ENCODE measurements at places on chromosomes 11 and 22.

DNA sequence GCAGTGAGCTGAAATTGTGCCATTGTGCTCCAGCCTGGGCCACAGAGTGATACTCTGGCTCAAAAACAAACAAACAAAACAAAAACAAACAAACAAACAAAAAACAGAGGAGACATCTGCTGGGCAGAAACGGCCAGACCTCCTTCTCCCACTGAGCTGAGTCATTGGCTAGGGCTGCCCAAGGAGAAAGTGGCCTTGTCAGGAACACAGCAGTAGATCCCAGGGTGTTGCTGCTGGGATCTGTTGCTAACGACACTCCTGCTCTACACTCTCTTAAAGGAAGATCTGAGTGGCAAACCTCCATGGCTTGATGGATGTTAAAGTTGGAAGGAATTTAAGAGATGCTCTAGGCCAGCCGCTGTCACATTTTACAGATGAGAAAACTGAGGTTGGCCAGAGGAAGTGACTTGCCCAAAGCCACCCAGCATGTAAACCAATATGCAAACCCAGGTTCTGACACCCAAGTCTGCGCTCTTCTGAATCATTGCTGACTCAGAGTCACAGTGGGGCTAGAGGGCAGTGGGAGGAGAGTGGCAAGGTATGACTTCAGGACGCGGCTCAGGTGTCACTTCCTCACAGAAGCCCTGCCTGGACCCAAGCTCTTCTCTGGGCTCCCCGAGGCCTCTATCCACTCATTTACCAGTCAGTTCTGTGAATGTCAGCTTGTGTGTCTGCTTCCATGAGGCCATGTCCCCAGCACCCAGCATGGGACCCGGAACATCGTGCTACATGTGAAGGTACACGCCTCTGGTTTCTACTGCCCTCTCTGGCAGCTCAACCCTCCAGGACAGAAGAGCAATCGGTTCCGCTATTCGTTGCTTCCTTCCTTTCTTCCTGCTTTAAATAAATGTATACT lies 11.3 kb upstream of the GDPD5 start:
- DNase-seq: peak; percentile 56

DNA sequence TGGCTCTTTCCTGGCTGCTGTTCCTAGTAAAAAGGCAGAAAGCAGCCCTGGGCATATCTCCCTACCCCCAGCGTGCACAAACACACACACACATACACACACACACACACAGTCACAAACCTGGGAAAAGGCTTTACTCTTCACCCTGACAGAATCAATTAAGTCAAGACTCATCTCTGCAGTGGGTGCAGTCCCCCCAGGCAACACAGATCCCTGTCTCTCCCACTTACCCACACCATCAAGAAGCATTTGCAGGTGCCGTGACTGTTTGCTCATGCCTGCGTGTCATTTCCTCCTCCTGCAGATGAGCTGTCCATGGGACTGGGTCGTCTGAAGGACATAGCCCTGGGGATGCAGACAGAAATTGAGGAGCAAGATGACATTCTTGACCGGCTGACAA lies 28.6 kb downstream of the SNAP29 start:
- no peak for DNase-seq

- peak; percentile 61 for DNase-seq
Measured at GRCh38 chr11:113651023-113651422, 55.1 kb downstream of the TMPRSS5 start.

- DNase-seq: no peak
Measured at GRCh38 chr11:24389575-24389974, 107.3 kb upstream of the LUZP2 start.

DNA sequence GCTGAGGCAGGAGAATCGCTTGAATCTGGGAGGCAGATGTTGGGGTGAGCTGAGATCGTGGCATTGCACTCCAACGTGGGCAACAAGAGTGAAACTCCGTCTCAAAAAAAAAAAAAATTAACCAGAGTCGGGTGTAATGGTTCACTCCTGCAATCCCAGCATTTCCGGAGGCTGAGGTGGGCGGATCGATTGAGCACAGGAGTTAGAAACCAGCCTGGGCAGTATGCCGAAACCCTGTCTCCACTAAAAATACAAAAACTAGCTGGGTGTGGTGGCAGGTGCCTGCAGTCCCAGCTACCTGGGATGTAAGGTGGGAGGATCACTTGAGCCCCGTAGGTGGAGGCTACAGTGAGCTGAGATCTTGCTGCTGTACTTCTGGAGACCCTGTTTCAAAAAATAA lies 1.5 kb downstream of the RANGAP1 start:
- no peak for DNase-seq

- DNase-seq: no peak
Measured at GRCh38 chr11:88814076-88814475, 251.7 kb downstream of the GRM5 start.

GRCh38 chr22:42184852-42185251 lies 54.2 kb upstream of the CYP2D6 start:
- DNase-seq: no peak

GRCh38 chr11:126339073-126339862 lies 16.2 kb upstream of the ST3GAL4 start:
- peak; percentile 73 for DNase-seq

- no peak for DNase-seq
Measured at GRCh38 chr22:30673136-30673535, 5.5 kb upstream of the DUSP18 start.

DNA sequence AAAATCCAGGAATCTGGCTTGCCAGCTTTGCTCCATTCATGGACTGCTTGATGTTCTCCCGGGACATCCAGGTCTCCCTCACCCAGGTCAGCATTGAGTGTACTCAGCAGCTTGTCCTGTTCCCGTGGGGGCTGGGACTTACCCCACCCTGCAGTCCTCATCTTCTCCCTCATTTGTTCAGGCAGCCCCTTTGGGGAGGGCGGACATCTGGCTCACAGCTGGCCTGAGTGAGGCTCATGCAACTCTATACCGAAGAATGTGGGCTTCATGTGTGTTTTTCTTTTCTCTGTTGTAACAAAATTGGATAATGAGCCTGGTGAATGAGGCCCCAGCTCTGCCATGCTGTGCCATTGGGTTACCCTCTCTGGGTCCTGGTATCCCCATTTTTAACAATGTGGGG lies 227.7 kb upstream of the TENM4 start:
- DNase-seq: no peak

- DNase-seq: no peak
Measured at GRCh38 chr11:29627541-29627940, 389.3 kb downstream of the KCNA4 start.

DNA sequence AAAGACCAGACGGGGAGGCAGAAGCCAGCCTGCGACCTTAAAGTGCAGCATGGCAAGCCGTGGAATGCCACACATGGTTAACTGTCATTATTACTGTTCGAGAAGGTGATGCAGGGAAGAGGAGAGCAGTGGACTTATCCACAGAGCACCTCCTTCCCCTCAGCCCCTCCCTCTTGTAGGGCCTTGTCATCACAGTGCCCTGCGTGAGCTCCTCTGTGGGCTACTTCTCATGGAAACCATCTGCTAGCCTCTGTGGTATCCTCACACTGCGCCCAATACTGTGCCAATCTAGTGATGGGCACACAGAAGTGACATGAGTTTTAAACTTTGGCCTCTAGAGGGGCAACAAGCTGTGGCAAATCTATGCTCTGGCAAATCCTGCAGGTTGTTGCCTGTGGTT lies 18.2 kb upstream of the CCDC134 start:
- no peak for DNase-seq
